IPS DF 6.9 (cell line): ENCODE measurements at places on chromosomes 13 and 19.

- DNase-seq = no peak
Measured at GRCh38 chr19:35539314-35539713, 6.1 kb downstream of the GAPDHS start.

- DNase-seq = no peak
Measured at GRCh38 chr19:29268721-29269393, 55.9 kb upstream of the UQCRFS1 start.

DNA sequence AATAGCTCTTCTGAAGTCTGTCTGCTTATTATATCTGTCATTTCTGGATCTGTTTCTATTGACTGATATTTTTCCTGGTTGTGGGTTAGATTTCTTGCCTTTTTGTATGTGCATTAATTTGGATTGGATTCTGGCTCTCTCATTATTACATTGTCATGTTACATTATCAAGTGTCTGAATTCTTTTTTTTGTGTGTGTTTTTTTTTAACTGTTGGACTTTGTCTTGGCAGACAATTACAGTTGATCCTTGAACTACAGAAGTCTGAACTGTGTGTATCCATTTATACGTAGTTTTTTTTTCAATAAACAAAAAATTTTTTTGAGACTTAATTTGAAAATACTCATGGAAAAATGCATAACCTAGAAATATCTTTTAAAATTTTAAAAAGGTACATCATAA lies 22.5 kb downstream of the RFC3 start:
- no peak for DNase-seq

DNA sequence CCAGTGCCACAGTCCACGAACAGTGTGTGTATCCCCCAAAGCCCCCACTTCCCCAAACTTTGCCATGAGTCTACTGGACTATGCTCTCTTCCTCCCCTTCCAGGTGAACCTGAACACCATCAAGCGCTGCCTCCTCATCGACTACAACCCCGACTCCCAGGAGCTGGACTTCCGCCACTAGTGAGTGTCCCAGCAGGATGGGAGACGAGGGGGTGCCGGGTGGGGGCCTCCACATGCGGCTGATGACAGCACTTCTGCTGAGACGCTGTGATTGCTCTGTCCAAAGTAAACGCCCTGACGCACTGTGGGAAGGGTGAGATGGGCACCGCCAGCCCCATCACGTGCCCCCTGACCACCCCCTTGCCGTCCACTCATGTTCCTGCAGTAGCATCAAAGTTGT lies 2.0 kb upstream of the P2RY11 start:
- DNase-seq = no peak

DNA sequence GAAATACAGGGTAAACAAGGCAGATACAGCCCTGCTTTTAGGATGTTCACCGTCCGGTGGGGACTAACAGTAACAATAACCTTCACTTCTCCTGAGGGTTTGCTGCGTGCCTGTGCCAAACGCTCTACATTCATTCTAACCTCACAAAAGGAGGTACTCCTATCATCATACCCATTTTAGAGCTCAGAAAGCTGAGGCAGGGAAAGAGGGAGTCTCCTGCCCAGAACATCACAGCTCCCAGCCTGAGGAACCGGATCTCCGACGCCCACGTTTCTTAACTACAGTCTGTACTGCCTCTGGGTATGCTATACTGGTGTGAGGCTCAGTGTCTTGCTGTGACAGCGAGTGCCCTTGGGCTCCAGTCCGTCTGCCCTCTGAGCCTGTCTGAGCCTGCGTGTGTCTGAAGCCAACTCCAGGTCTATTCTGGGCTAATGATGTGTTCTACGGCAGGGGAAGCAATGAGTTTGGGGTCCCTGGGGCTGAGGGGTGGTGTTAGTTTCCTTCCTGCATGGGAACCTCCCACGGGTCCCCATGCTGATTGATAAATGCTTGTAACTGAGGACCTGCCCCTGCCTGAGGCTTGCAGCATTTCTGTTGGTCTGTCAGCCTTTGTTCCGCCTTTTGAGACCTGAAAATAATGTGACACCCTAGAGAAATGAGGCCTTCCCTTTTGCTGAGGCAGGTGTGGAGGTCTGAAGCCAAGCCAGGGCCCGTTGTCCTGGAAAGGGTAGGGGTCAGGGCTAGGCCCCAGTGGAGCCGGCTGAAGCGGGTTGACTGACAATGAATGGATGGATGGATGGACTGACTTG lies 4.9 kb downstream of the LIPE start:
- DNase-seq = no peak

DNA sequence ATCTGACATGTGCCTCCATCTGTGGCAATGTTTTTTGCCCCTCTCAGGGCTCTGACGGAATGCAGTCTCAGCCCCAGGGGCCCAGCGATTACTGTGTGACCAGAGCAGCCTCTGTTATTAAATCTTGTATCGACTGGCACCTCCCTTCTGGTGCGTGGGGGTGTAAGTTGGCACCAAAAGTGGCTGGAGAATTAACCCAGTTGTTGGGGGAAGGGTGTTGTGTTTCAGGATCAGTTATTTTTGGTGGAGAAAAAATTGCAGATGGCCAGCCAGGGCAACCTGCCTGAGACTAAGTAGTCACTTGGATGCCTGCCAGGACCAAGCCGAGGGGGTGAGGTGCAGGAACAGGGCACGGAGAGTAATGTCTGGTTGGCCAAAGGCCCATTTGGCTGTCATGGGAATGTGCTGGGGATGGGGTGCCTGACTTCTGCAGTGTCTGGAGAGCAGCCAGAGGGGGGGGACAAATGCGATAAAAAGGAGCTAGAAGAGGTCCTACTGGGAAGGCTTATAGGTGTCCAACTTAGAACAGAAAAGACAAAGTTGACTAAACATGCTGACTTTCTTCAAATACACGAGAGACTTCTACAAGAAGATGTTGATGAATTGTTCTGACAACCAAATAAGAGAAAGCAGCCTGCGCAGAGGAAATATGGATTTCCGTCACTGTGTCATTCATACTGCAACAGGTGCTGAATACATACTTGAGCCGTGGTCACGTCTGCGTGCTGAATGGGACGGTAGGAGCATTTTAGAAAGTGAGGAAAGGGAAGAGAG lies 69.8 kb downstream of the SIAH3 start:
- no peak for DNase-seq
